ENCODE measurements at places on chromosomes 1 and 21. TPM values are rescaled to one million over a fixed set of nuclear protein-coding genes. Genes with fewer than 3 reads are reported as not detected.

Gene PRRX1
- total RNA-seq = 85.2 TPM

DNA sequence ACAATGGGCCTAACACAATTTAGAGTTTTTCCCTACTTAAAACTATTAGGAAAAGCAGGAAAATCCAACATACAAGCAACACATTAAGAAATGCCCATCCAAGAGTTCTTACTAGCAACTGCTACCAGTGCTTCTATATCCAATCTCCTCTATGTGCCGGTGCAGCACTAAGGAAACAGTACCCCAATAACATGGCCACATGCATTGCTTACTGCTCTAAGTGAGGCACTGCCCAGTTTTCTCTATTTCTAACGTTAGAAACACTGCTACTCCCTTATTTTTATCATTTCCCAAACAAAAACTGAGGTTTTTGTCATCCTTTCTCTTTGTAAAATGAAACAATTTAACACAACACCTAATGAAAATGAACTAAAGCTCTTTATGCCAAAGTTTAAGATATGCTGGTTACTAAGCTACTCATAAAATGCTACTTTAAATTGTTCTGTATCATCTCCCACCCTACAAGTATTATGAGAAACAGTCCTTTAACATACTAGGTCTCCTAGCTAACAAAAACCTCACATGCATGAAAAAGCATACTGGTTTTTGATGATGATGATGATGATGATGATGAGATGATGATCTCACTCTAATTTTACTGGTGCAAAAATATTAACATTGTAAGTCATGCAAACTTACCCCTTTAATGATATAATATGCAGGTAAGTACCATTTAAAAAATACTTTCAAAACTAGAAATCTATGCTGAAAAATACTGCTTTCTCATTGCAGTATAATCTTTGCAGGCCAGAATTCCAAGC, 90.7 kb upstream of the TTC39A start:
- no peak for DNase-seq

DNA sequence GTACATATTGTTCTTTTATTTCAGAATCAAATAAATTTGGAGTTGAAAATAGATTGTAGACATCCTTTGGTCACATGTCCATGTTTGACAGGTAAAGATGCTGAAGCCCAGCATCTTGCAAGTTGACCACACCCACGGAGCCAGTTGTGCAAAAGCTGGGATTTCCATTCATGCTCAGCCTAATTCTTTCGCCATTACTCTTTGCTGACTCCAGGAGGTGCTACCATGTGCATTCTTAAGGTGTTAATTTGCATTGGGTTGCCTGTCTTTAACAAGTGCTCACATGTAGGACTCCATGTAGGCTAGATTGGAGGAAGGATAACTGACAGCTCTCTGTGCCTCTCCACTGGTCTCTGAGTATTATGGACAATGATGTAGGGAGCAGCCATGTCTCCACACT, 660.7 kb downstream of the LMO4 start:
- DNase-seq = no peak

- DNase-seq = no peak
Observed at GRCh38 chr1:41364442-41365319, 3.4 kb downstream of the FOXO6 start.

DNA sequence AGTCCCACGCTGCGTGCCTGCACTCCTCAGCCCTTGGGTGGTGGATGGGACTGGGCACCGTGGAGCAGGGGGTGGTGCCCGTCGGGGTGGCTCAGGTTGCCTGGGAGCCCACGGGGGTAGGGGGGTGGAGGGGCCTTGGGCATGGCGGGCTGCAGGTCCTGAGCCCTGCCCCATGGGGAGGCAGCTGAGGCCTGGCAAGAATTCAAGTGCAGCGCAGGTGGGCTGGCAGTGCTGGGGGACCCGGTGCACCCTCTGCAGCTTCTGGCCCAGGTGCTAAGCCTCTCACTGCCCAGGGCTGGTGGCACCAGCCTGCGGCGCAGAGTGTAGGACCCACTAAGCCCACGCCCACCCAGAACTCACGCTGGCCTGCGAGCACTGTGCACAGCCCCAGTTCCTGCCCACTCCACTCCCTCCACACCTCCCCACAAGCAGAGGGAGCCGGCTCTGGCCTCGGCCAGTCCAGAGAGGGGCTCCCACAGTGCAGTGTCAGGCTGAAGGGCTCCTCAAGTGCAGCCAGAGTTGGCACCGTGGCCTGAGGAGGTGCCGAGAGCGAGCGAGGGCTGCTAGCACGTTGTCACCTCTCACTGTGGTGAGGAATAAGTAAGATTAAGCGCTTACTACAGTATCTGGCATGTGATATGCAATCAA, 12.8 kb downstream of the TNNI3K start:
- DNase-seq = no peak

Data from urinary bladder (tissue), 4 donors.